ENCODE measurements at places on chromosomes 16 and 17.

DNA sequence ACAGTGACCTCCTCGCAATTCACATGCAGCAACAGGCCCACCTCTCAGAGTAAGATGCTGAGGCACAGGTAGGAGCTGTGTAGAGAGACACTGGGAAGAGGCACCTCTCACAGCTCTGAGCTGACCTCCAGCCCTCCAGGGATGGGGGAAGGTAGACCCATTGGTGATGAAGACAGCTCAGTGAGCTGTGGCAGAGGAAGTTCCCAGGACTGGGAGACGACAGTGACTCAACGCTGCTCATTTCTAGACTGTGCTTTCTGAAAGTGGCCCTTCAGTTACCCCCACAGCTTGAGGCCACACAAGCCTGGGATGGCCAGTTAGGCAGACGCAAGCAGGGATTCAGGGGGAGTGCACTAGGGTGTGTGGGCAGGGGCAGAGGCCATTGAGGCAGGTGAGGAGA lies 2073.2 kb downstream of the TP53TG3F start:
- DNase-seq, result no peak

- DNase-seq, result no peak
Observed at GRCh38 chr17:11369575-11369974, 128.6 kb downstream of the SHISA6 start.

DNA sequence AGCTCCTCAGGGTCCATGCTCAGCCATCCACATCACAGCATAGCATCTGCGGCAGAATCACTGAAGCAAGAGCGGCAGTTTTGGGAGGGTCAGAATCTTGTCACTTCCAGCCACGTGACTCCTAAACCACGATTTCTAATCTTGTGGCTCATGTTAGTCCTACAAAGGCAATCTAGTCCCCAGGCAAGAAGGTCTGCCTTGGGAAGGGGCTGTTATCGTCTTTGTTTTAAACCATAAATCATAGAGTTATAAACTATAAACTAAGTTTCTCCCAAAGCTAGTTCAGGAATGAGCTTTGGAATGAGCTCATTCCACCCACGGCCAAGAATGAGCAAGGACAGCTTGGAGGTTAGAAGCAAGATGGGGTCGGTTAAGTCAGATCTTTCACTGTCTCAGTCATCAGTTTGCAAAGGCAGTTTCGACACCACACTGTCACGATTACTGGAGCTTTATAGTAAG lies 20.8 kb upstream of the DNAH17 start:
- peak; percentile 44 for DNase-seq

DNA sequence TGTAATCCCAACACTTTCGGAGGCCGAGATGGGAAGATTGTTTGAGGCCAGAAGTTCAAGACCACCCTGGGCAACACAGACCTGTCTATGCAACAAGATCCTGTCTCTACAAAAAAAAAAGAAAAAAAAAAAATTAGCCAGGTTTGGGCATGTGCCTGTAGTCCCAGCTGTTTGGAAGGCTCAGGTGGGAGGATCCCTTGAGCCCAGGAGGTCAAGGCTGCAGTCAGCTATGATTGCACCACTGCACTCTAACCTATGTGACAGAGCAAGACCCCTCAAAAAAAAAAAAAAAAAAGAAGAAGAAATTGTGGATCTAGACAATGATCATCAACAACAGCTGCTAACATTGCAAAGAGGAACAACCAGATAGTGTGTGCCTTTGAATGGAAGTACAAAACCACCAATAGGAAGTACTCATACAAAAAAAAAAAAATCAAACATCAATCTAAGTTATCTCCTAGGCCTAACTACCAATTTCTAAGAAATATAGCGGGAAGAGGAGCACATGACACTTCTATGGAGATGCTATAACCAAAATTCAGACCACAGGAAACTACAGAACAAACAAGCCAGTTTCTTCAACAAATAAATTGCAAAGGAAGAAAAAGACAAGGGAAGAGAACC lies 258.7 kb downstream of the MRTFB start:
- DNase-seq, result no peak

GRCh38 chr16:55495616-55496289 lies 13.1 kb upstream of the LPCAT2 start:
- no peak for DNase-seq

- peak; percentile 77 for DNase-seq
Observed at GRCh38 chr17:17570140-17570797, 21.2 kb downstream of the PEMT start.

GRCh38 chr16:31052114-31052513 lies 18.8 kb downstream of the STX4 start:
- DNase-seq, result peak; percentile 96

- DNase-seq, result no peak
Observed at GRCh38 chr16:16780588-16780987, 401.6 kb downstream of the NPIPA7 start.

- DNase-seq, result no peak
Observed at GRCh38 chr17:6797718-6798351, 21.8 kb downstream of the FBXO39 start.

DNA sequence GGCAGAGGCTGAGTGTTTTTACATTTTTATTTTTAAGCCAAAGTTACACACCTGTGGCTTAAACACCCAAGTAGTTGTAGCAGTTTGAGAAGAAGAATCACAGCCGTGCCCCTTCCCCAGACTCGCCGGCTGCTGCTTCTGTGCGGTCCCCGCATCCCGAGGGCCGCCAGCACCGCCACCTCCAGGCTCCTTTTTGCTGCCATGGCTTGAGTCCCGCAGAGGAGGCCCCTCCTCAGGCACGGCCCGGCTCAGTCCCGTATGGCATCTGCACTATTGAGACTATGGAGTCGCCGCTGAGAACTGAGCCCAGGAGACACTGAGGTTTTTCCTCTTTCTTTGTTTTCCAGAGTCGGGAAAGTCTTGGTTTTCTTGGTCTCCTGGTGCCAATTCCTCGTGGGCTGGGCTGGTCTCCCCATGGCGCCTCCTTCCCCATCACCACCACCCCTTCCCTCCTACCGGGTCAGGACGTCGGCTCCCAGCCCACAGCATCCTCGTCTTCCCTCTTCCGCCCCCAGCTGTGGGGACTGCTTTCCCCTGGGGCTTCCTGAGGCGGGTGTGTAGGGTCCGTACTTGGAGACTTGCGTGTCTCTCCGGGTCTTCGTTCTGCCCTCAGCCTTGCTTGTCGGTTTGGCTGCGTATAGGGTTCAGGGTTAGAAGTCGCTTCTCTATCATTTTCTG lies 32.6 kb upstream of the CDH15 start:
- no peak for DNase-seq

GRCh38 chr17:69090365-69090764 lies 29.6 kb upstream of the ABCA9 start:
- no peak for DNase-seq

DNA sequence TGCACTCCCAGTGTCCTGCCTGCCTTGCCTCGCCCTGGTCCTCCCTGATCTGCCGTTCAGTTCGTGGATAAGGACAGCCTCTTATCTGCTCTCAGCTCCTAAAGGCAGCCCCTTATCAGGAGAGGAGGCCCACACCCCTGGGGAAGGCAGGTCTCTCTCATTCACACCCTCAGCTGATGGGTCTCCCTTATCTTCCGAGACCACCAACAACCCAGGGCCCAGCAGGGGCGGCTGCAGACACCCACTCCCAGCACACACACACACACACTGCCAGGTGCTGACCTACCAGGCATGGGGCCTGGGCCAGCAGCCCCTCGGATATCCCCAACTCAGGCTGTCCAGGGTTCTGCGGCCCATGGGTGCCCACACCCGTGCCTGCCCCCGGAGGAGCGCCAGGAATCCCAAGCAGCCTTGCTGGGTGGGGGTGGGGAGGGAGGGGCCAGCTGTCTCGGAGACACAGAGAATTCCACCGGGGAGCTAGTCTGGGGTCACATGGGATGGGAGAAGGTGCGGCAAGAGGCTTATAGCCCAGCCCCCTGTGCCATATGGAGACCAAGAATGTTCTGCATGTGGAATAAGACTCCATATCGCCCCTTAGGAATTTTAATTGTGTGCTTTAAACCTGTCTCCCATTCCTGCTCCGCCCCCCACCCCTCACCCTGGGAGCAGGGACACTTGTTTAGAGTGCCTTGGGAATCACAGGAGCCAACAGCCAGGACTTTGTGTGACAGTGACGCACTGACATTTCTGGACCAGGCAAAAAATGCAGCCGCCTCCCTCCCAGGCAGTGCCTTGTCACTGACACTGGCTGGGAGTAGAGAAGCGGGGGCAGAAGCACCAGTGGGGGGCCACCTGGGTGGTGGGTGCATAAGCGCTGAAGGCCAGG lies 41.9 kb upstream of the EMP2 start:
- no peak for DNase-seq

DNA sequence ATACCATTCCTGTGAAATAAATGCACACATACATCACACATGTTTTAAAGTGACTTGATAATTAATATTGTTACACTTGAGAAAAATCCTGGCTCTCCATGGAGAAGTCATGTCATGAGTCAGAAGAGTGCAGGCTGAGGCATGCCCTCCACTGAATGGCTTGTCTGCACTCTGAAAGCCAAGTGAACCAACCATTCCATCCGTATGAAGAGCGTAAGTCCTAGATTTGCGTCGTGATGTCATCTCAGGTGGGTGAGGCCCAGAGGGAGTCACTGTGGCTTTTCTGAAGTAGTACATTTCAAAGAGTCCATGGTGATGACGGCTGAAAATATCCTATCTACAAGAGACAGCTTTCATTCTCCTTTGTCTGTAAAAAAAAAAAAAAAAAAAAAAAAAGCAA lies 83.5 kb upstream of the IRX5 start:
- DNase-seq, result no peak

- DNase-seq, result no peak
Observed at GRCh38 chr16:28826141-28826540, 3.3 kb downstream of the ATXN2L start.

- no peak for DNase-seq
Observed at GRCh38 chr17:2195729-2196128, 107.9 kb downstream of the SMG6 start.

DNA sequence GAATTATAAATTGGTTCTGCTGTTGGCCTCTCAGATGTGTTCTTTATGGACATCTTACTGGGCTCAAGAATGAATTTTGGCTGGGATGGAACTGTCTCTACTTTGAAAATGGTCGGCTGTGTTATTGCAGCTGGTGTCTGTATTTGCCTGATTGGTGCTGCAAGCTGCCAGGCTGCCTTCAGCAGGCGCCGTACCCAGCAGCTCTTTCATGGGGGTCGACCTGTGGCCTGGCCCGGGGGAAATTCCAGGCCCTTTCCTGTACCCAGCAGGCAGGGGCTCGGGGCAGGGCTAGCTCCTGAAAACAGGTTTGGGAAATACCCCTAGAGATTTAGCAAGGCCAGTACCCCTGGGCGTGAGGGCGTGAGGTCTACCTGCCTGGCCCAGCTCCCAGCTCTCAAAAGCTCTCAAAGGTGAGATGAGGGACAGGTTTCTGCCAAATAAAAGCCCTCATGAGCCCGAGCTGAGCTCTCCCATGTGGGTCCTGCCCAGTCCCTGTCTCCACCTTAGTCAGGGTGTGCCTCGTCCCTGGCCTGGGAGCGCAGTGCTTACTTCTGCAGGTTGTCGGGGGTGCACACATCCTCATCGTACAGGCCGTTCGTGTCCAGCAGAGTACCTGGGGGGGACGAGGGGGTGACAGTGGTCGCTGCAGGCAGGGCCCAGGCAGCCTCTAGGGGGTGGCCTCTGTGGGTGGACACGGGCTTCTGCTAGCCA lies 52.3 kb downstream of the PRMT7 start:
- DNase-seq, result no peak

DNA sequence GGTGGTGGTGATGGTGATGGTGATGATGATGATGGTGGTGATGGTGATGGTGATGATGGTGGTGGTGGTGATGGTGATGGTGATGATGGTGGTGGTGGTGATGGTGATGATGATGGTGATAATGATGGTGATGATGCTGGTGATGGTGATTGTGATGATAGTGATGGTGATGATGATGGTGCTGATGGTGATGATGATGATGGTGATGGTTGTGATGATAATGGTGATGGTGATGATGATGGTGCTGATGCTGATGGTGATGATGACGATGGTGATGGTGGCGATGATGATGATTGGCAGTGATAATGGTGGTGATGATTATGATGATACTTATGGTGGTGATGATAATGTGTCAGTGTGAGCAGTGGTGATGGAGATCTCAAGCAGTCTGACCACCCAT lies 90.8 kb upstream of the FOXF1 start:
- no peak for DNase-seq

DNA sequence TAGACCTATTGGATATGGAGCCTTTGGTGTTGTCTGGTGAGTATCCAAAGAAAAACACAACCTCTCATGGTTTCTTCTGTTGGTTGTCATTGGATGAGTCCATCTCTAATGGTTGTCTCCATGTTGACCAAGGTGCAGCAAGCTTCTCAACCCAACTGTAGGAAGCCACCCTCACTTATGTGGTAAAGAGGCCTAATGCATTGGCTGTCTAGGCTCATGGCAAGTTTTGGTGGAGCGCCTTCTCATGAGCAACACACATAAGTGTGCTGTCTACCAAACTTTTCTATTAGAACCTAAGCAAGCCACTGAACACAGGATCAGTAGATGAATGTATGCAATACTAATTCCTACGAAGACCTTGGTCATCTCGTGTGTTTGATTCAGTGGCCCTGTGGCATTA lies 819 bp downstream of the NLK start:
- no peak for DNase-seq

DNA sequence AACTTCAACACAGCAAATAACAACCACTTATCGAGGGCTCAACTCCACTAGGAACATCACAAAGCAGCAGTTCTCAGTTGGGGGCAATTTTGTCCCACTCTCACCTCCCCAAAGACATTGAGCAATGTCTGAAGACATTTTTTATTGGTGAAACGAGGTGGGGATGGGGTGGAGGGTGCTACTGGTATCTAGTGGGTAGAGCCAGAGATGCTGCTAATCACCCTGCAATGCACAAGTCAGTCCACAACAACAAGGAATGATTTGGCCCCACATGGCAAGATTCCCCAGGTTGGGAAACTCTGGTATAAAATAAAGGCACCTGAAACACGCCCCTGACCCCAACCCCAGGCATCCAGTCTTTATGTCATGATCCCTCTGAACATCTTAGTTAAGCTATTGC lies 33.3 kb downstream of the TLE7 start:
- no peak for DNase-seq

- DNase-seq, result no peak
Observed at GRCh38 chr16:85250609-85251223, 138.4 kb upstream of the CIBAR2 start.

DNA sequence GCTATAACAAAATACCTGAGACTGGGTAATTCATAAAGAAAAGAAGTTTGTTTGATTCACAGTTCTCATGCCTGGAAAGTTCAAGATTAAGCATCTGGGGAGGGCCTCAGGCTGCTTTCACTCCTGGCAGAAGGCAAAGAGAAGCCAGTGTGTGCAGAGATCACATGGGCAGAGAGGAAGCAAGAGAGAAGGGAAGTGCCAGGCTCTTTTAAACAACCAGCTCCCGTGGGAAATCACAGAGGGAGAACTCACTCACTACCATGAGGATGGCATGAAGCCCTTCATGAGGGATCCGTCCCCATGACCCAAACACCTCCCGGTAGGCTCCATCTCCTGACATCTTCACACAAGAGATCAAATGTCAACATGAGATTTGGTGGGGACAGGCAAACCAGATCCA lies 501.6 kb downstream of the MAF start:
- DNase-seq, result no peak

GRCh38 chr17:80287038-80287437 lies 26.4 kb downstream of the RNF213 start:
- no peak for DNase-seq

- DNase-seq, result no peak
Observed at GRCh38 chr17:77377710-77378235, 237.0 kb downstream of the SEC14L1 start.
